ENCODE measurements at places on chromosomes 2 and 18. TPM values are rescaled to one million over a fixed set of nuclear protein-coding genes. Genes with fewer than 3 reads are reported as not detected.

- ATAC-seq: peak; percentile 40
Measured at GRCh38 chr2:159904127-159904958, 106.3 kb upstream of the CD302 start.

DNA sequence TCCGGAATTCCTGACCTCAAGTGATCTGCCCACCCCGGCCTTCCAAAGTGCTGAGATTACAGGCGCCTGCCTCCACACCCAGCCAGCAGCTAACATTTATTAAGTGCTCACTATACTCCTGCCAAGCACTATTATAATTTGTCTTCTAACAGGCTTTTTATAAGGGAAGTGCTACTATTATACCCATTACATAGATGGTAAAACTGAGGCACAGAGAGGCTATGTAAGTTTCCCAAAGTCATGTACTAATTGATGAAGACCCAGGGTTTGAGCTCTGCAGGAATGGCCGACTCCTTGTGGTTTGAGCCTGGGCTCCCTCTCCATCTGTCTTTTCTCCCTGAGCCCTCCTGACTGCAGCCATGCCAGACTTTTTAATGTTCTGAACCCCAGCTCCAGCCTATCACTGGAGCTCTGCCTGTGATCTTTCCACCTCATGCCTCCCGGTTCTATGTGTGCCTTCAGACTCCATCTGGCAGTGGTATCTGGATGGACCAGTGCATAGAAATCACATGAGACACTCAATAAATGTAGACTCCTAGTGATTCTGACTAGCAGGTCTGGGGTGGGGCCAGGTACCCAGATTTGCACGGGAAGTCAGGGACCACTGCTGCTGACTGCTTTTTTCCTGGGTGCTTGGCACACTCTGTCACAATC is 197.1 kb downstream of the NEDD4L start:
- no peak for ATAC-seq

Gene UGT1A3
- total RNA-seq: not detected

DNA sequence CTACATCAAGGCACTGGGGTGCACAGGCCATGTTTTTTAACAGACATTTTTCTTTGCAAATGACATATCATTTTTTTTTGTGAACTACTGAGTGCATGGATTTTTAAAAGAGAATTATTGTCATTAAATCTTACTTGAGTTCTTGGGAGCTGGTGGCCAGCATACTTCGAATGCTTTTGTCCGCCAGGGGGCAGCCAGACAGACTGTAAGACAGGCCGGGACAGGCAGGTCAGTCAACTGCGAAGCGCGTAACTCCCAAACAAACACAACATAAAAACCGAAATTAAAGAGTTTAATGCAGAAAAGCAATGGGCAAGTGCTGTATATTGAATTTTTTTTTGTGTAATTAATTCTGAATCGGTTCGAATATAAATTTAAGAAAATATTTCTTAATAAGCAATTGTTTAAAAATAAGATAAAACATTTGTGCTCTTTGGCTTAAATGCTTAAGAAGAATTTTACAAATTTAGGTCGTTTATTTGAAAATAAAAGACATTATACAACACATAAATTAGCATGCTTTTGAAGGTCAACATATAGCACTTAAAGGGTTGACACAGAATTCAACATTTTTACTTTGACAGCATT is 142.2 kb upstream of the PXDN start:
- ATAC-seq: no peak

- no peak for ATAC-seq
Measured at GRCh38 chr2:107589079-107589491, 237.6 kb upstream of the RGPD4 start.

GRCh38 chr2:8391584-8391983 is 290.3 kb upstream of the ID2 start:
- no peak for ATAC-seq

Gene GCKR
- 0.58 TPM for total RNA-seq

- no peak for ATAC-seq
Measured at GRCh38 chr2:70474256-70474848, 79.3 kb downstream of the TGFA start.

GRCh38 chr2:47403609-47404193 is 745 bp downstream of the MSH2 start:
- no peak for ATAC-seq

DNA sequence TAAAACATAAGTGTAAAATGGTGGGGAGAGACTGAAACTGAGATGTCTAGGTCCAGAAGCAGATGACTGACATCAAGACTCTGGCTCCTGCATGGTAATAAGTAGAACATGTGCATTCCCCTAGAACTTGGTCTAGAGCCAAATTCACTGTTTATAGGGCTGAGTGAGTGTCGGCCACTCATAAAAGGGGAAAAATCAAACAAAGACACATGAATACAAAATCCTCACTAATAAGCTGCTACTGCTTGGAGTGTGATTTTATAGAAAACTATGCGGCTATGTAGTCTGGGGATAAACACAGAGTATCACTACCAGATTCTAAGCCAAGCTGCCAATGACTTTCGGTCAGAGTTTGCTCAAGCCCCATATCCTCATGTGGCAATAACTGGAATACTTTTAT is 1080.8 kb upstream of the DDX18 start:
- no peak for ATAC-seq
